T-helper 17 cell (primary cell): ENCODE measurements at places on chromosomes 5 and 9. TPM values are rescaled to one million over a fixed set of nuclear protein-coding genes. Genes with fewer than 3 reads are reported as not detected.

- no peak for DNase-seq
These were observed 3.9 kb upstream of the ADCY2 start for GRCh38 chr5:7391814-7392692.

GRCh38 chr5:81393430-81393782 is 528 bp downstream of the ACOT12 start:
- DNase-seq = no peak

DNA sequence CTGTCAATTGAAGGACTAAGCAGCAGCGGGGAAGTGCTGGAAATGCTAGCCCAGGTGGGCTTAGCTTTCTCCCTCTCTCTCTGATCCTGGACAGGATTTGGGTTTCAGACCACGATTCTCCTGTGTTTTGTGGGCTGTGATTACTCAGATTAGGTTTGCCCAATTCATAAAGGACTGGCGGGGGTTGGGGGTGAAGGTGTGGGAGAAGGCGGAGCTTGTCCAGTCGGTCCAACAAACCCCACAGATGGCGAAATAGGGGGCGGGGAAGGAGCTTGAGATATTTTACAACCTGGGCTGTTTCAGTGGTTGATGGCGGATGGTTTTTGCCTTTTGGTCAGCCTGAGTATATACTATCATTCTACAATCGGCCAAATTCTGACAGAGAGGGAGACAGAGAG is 35.2 kb downstream of the PCDHAC2 start:
- no peak for DNase-seq

GRCh38 chr5:176466245-176466871 is 18.2 kb downstream of the FAF2 start:
- no peak for DNase-seq

GRCh38 chr9:591292-591691 is 250.2 kb upstream of the DMRT1 start:
- no peak for DNase-seq

GRCh38 chr5:80439213-80439612 is 31.3 kb downstream of the ZFYVE16 start:
- DNase-seq = no peak

GRCh38 chr9:115167175-115167574 is 49.2 kb upstream of the TNC start:
- DNase-seq = no peak

DNA sequence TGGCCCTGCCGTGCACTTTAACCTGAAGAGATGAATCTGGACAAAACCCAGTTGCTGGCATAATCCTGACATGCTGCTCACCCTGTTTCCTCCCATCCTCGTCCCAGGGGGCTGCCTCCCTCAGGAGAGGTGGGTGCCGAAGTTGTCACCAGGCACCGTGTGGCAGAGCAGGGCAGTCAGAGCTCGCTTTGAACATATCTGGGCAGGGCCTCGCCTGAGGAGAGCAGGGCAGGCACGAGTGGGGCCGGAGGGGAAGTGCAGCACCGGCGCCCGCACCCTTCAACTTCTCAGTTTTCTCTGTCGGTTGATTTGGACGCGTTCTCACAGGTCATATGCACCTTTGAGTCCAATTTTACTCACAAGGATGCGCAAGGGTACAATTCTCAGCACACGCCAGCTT is 141.1 kb upstream of the PHYKPL start:
- DNase-seq = no peak

DNA sequence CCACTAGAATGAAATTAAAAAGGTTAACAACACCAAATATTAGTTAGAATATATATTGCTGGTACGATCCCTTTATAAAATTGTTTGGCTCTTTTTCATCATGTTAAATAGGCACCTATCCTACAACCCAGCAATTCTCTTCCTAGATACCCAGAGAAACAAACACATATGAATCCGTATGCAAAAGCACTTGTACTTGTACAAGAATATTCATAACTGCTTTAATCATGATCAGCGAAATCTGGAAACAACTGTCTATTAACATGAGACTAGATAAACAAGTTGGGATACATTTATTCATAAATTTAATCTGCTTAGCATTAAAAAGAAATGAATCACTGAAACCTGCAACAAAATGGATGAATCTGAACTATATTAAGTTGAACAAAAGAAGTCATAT is 113.7 kb upstream of the MAP1B start:
- no peak for DNase-seq

DNA sequence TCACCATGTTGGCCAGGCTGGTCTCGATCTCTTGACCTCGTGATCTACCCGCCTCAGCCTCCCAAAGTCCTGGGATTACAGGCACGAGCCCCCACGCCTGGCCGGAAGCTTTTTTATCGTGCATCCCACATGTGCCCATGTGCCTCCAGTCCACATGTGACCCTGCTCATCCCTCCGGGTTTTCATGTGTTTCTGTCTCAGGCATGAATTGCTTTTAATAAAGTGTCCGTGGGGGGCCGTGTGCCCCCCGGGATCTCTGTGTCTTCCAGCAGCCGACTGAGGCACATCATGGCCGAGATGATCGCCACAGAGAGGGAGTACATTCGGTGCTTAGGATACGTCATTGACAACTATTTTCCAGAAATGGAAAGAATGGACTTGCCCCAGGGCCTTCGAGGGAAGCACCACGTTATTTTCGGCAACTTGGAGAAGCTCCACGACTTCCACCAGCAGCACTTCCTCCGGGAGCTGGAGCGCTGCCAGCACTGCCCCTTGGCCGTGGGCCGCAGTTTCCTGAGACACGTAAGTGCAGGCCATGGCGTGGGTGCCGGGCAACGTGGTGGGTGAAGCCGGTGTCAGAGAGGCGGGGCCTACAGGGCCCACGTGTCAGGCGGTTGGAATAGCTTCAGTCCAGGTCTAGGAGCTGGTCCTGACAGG is 22.1 kb upstream of the LRRC14B start:
- no peak for DNase-seq

DNA sequence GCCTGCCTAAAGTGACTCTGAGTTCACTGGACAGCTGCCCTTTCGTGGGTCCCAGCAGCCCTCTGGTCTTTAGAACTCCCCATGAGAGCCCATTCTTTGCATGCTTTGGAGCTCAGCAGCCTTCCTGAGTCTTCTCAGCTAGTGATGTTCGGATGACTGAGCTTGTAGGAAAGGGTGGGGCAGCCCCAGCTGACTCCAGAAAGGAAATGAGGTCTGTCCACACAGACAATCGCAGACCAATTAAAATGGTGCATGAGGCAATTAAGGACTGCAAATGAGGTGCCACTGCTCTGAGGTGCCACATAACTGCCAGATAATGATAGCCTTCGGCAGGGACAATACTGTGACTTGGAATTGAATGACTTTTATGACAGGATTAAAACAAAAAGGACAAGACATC is 25.4 kb upstream of the TOMM5 start:
- DNase-seq = no peak

DNA sequence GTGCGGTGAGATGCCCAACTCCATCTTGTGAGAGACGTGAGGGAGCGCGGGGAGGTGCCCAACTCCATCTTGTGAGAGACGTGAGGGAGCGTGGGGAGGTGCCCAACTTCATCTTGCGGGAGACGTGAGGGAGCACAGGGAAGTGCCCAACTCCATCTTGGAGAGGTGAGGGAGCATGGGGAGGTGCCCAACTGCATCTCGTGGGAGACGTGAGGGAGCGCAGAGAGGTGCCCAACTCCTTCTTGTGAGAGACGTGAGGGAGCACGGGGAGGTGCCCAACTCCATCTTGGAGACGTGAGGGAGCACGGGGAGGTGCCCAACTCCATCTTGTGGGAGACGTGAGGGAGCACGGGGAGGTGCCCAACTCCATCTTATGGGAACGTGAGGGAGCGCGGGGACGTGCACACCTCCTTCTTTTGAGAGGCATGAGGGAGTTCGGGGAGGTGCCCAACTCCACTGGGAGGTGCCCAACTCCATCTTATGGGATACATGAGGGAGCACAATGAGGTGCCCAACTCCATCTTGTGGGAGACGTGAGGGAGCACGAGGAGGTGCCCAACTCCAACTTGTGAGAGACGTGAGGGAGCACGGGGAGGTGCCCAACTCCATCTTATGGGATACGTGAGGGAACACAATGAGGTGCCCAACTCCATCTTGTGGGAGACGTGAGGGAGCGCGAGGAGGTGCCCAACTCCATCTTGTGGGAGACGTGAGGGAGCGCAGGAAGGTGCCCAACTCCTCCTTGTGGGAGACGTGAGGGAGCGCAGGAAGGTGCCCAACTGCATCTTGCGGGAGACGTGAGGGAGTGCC is 235.4 kb downstream of the CACNA1B start:
- no peak for DNase-seq

DNA sequence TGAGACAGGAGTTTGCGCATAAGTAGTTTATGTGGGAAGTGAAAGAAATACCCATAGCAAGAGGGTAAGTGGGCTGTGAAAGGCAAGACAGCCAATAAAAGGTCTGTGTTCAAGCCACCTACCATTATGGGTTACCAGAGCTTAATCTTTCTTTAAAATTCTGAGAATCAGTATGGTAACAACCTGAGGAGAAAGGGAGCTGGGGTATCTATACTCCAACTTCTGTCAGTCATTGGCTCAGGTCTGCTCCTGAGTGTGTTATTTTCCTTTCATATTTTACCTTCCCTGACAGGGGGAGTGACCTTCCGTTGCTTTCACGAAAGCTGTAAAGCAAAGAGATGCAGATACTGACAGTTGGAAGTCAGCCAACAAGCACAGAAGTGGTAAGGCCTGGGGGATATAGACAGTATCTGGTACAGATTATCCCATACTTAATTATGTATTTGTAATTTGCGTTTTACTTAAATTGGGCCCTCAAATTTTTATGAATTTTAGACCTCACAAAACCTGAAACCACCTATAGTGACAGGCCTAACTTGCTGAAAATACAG is 233.4 kb downstream of the RAB3C start:
- no peak for DNase-seq

DNA sequence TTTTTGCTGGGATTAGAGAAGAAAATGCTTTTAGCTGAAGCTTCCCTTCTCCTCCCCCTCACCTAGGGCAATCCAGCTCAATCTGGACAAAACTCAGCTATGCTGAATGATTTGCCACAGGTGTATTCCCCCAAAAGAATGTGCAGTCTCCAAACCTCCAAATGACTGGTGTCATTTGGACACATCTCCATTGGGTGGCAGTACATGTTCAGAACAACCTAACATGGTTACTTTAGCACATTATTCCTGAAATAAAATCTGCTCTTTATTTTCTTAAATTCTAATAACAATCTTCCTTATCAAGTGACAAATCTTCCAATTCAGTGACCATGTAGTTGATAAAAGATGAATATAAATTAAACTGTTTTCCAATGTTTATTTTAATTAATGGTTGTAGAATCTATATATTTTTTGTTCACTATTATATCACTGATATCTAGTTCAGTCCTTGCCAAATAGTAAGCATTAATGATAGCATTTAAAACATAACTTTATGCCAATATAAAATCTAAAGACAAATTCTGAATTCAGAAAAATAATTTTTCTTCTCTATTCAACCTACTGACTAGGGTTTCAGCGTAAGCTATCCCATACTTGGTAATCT is 61.3 kb upstream of the MOCS2 start:
- no peak for DNase-seq

- DNase-seq = no peak
These were observed 303.4 kb downstream of the ADGRV1 start for GRCh38 chr5:90861843-90862586.

GRCh38 chr9:134408389-134408788 is 82.1 kb downstream of the RXRA start:
- no peak for DNase-seq

DNA sequence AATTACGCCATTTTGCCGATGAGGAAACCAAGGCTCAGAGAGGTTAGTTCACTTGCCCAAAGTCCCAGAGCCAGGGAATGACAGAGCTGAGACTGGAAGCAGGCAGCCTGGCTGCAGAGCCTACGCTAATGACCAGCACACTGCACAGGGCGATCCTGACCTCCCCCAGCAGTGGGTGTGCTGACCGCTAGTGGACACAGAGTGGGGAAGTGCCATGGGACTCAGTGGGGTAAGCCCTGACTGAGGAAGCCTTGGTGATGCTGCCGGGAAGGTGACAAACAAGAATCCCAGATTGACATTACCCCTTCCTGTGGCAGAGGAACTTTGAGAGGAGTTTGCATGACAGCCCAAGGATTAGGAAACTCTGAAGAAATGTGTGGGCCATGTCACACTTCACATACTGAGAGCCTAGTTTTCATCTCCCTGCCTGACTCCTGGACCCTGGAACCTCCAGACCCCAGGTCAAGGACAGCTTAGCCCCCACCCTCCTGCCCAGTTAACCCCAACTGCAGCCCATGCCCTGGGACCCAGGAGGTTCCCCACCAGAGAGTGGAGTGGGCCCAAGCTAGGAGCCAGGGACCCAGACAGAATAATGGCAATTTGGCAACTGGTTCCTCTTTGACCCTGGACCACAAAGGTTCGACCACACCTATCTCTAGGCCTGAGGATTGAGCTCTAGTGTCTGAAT is 19.7 kb upstream of the CSF1R start:
- DNase-seq = no peak

DNA sequence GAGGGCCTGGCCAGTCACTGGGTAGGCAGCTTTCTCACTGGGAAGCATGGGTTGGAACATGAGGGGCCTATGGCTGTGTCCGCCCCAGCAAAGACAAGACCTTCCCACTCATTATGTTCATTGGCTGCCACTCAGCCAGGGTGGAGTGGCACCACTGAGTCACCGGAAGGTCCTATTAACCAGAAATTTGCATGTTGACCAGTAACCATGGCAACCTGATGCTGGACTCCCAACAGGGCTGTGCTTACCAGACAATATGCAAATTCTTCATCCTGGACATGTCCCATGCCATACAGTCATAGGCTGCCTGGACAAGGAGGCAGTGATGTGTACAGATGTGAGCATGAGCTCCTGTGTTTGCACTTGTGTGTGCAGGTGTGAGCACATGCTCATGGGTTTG is 66.7 kb downstream of the PSD2 start:
- no peak for DNase-seq

DNA sequence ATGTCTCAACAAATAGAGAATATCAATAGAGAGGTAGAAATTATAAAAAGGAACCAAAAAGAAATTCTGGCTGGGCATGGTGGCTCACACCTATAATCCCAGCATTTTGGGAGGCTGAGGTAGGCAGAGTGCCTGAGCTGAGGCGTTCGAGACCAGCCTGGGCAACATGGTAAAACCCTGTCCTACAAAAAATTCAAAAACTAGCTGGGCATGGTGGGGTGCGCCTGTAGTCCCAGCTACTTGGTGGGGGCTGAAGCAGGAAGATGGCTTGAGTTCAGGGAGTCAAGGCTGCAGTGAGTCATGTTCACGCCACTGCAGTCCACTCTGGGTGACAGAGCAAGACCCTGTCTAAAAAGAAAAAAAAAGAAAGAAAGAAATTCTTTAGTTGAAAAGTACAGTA is 24.9 kb downstream of the IPPK start:
- no peak for DNase-seq

Gene C9orf50
- total RNA-seq = not detected

Gene PCDHB11
- not detected for total RNA-seq

Gene TAS2R1
- not detected for total RNA-seq

Gene FAM221B
- total RNA-seq = not detected

Gene HIGD2A
- total RNA-seq = 135 TPM

Gene NR2F1
- total RNA-seq = not detected

Gene ITK
- 319 TPM for total RNA-seq

Gene ARHGEF37
- 0.25 TPM for total RNA-seq

Gene OR2S2
- not detected for total RNA-seq

Gene DMRT3
- total RNA-seq = not detected
